Uterus (tissue), 4 donors: ENCODE measurements at places on chromosomes 6 and 20. TPM values are rescaled to one million over a fixed set of nuclear protein-coding genes. Genes with fewer than 3 reads are reported as not detected.

DNA sequence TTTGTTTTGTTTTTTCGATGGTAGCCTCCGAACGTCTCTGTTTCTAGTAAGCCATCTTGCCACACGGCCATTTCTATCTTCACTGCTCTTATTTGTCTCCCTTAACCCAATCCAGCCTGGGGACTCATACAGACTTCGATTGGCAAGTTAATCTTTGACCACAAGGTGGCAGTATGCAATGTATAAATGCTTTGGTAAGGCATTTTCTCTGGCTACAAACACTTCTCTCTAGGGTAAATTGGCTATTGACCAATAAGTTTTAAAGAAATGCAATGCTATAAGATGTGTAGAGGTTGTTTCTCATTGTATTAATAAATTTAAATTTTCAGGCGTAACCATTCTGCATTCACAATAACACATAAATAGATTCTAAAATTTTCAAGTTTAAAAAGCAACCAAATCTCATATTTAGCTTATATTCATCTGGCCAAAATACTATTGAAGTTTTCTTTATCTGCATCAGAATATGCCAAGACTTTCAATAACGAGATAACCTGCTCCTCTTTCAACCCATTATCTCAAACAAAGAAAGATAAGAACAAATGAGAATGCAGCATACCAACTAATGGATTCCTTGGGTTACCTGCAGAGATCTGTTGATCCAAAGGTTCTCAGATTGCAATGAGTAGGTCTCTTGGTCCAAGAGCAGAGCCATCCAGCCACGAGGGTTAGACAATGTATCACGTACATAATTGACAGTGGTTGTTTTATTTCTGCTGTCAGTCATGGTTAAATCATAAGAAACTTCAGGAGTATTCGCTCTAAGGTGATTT lies 231.9 kb downstream of the PKHD1 start:
- no peak overlapping the region for H3K4me3 ChIP-seq
- no peak overlapping the region for H3K27ac ChIP-seq
- DNase-seq, result no peak
- H3K4me1 ChIP-seq, result no peaks in the 10 kb centered on the region
- no peaks in the 10 kb centered on the region for H3K27me3 ChIP-seq

DNA sequence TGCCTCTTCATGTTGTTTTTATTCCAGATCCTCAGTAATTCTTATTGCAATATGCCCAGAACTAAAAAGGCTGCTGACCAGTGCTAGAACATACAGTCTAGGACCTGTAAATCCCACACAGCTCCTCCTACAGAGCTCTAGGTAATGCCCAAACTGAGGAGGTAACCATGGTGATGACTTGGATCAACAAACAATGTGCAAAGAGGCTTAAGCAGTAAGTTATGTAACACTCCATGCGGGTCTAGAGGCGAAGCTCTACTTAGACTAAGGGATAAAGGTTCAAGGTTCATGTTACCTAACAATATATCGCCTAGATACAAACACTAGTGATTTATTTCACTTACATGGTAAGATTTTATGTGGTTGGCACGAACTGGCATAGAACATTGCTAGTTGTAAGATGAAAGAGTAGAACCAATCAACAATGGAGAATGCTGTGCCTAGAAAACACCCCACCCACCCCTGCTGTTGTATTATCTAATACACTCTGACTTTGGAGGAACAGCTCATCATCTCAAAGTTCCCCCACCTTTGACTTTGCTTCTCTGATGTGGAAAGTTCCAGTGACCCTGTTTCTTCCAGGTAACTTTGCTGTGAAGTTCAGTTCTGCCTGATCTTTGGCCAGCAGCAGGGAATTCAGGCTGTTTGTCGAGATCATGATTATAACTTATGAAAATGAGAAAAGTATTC lies 242.4 kb downstream of the ALDH8A1 start:
- H3K27ac ChIP-seq, result no peak overlapping the region
- no peaks in the 10 kb centered on the region for H3K36me3 ChIP-seq
- no peaks in the 10 kb centered on the region for H3K27me3 ChIP-seq
- no peak overlapping the region for H3K4me3 ChIP-seq
- no peaks in the 10 kb centered on the region for H3K4me1 ChIP-seq

GJA1 gene
- 50.7 TPM for total RNA-seq

NUP153 gene
- total RNA-seq, result 14.1 TPM

DNA sequence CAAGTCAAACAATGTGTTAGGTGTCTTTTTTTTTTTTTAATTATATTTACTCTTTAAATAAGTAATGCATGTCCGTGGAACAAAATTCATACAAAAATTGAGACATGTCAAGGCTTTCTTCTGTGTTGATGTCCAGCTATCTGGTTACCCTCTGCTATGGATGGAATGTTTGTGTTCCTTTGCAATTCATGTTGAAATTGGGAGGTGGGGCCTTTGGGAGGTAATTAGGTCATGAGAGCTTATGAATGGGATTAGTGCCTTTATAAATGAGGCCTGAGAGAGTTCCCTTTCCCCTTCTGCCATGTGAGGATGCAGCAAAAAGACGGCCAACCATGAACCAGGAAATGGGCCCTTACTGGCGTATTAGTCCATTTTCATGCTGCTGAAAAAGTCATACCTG lies 83.1 kb upstream of the KCNG1 start:
- H3K4me1 ChIP-seq, result no peaks in the 10 kb centered on the region
- no peak for DNase-seq
- H3K27ac ChIP-seq, result no peak overlapping the region
- no peaks in the 10 kb centered on the region for H3K27me3 ChIP-seq
- no peak overlapping the region for H3K4me3 ChIP-seq

- H3K27ac ChIP-seq, result no peak overlapping the region
- no peaks in the 10 kb centered on the region for H3K27me3 ChIP-seq
- no peaks in the 10 kb centered on the region for H3K36me3 ChIP-seq
- DNase-seq, result no peak
These were observed 40.9 kb downstream of the NKX2-4 start for GRCh38 chr20:21356386-21356785.

DNA sequence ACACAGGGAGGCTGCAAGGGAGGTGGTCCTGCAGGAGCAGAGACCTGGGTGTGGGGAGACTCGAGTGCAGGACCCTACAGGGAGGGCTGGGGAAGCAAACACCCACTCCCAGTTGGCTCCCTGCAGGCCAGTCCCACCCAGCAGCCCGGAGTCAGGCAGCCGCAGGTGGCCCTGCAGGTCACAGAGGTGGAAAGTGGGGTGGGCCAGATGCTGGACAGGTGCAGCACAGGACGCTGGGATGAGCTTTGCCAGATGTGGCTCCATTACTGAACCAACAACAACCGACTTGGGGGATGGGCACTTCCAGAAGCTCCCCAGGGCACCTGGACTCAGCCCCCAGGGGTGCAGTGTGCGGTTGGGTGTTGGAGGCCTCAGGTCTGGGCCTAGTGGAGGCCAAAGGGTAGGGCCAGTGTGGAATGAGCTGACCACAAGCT lies 26.6 kb upstream of the MYT1 start:
- no peak overlapping the region for H3K27ac ChIP-seq
- DNase-seq, result no peak
- no peak overlapping the region for H3K4me3 ChIP-seq
- no peaks in the 10 kb centered on the region for H3K27me3 ChIP-seq

PSORS1C2 gene
- not detected for total RNA-seq

GRCh38 chr20:47108994-47109393 lies 214.4 kb downstream of the EYA2 start:
- DNase-seq, result no peak
- no peaks in the 10 kb centered on the region for H3K4me1 ChIP-seq
- no peak overlapping the region for H3K27ac ChIP-seq
- H3K36me3 ChIP-seq, result no peaks in the 10 kb centered on the region
- no peak overlapping the region for H3K4me3 ChIP-seq

VSX1 gene
- total RNA-seq, result not detected

DNA sequence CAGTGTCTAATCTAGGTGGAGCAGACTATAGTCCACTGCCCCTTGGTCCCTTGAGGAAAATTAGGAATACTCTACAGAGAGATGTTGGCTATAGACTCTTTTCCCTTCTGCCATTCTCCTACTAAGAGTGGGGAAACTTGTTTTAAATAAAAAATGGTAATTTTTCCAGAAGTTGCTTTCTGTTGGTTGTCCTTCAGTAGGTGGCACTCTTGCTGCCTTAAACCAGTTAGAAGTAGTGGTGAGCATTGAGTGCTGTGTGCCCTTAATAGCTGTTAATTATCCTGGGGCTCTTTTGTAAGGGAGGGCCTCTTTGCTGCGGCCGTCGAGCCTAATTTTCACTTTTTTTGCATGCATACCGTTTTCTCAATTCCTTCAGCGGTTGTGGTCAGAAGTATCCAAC lies 2.8 kb downstream of the CMTR1 start:
- H3K4me1 ChIP-seq, result no peaks in the 10 kb centered on the region
- no peak for DNase-seq
- no peak overlapping the region for H3K27ac ChIP-seq
- H3K27me3 ChIP-seq, result no peaks in the 10 kb centered on the region
- H3K36me3 ChIP-seq, result no peaks in the 10 kb centered on the region

DNA sequence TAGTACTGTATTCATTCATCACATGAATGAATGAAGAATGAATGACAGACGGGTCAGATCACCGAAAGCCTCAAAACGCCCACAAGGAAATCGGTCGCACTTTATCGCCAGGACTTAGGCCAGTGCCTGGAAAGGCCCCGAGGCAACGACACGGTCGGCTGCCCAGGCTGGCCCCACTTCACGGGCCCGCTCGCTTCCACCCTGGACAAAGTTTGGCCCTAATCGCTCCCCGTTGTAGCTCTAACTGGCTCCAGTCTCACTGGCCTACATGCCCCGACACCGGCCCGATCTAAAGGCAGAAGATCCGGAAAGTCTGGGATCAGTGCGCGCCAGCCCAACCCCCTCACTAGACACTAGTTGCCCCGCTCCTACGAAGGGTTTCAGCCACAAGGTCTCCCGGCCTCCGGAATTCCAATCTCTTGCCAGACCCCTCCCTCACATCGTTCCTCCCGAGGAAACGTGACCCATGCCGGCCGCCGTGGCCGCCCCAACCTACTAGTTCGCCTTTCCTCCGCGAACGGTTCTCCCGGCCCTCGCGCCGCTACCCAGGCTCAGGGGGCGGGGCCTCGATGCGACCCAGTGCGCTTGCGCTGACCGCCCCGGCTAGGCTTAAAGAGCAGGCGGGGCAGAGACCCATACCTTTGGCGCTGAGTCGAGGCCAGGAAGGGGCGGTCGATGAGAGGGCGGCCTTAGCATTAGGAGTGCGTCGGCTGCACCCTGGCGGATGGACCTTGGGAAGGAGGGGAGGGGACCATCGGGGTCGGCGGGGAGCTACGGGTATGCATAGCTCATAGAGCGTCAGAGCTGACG lies at the start of the genes GSS and MYH7B:
Gene GSS, minus strand, starts transcription at position 576 of the 810 bp plus-strand sequence. CDS start 3,954 bp downstream, outside the sequence.
Gene MYH7B, plus strand, starts transcription at position 638 of the 810 bp plus-strand sequence. CDS start 22,138 bp downstream, outside the sequence.
- no peaks in the 10 kb centered on the region for H3K27me3 ChIP-seq
- H3K4me1 ChIP-seq, result no peaks in the 10 kb centered on the region

GRCh38 chr6:128156321-128157111 lies 255.7 kb upstream of the THEMIS start:
- DNase-seq, result no peak
- no peak overlapping the region for H3K4me3 ChIP-seq
- H3K27ac ChIP-seq, result no peak overlapping the region
- H3K27me3 ChIP-seq, result no peaks in the 10 kb centered on the region
- no peaks in the 10 kb centered on the region for H3K36me3 ChIP-seq

DNA sequence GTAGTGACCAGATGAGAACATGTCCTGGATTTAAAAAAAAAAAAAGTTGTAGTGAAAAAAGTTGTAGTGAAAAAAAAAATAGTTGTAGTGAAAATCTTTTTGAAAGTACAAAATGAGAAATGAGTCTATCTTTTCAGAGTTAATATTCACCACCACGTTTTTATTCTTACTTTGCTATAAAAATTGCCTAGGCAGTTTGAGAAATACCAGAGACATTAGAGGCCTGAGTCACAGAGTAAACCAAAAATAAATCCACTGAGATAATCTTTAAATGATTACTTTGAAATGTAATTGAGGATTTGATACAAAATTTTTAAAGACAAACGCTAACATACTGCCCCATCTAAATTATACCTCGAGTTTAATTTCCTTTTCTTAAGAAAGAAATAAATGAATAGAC lies 101.2 kb upstream of the TIAM2 start:
- H3K27me3 ChIP-seq, result no peaks in the 10 kb centered on the region
- H3K27ac ChIP-seq, result no peak overlapping the region
- DNase-seq, result no peak

RIPPLY2 gene
- not detected for total RNA-seq

DNA sequence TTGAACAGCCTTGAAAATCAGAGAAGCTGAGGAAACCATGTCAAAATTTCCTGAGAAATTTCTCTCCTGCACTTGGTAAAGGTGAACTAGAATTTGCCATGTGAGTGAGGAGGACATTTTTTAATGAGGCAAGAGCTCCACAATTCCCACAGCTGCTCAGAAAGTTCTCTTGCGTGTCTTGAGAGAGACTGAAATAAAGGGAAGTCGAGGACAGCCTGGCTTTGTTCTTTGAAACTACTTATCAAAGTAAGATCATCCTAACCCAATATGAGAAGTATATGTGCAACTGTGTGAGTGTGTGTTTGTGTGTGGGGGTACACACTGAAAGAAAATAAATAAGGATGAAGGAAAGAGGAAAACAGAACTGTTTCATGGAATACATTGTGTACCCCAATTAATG lies 163.4 kb downstream of the SLC24A3 start:
- no peaks in the 10 kb centered on the region for H3K36me3 ChIP-seq
- H3K4me3 ChIP-seq, result no peak overlapping the region
- no peak overlapping the region for H3K27ac ChIP-seq
- DNase-seq, result no peak
- no peaks in the 10 kb centered on the region for H3K4me1 ChIP-seq

- H3K36me3 ChIP-seq, result no peaks in the 10 kb centered on the region
- H3K27ac ChIP-seq, result no peak overlapping the region
- no peaks in the 10 kb centered on the region for H3K4me1 ChIP-seq
These were observed 258.8 kb downstream of the CDC5L start for GRCh38 chr6:44646355-44646754.

SYNJ2 gene
- 9.5 TPM for total RNA-seq
